Type B pancreatic cell (in vitro differentiated cells): ENCODE measurements at places on chromosomes 7 and 10. TPM values are rescaled to one million over a fixed set of nuclear protein-coding genes. Genes with fewer than 3 reads are reported as not detected.
A peak's percentile ranks its signal among the peaks of the same experiment; 100 is the strongest.

DNA sequence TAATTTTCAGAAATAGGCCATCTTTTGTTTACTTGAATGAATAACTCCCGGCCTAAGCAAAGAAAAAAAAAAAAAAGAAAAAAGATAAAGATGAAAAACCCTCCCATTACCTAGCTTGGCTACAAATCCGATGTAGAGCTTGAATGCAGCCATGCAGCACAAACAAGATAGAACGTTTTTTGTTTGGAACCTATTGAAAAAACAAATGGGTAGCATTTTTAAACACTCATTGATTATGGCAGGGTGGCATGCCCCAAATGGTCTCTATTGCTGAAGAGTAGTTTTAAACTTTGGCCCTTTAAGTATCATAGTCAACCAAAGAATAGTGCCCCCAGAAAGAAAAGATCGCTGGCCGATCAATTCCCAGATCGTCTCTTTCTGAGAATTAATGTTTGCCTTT is 84.4 kb downstream of the VTI1A start:
- no peak for DNase-seq

DNA sequence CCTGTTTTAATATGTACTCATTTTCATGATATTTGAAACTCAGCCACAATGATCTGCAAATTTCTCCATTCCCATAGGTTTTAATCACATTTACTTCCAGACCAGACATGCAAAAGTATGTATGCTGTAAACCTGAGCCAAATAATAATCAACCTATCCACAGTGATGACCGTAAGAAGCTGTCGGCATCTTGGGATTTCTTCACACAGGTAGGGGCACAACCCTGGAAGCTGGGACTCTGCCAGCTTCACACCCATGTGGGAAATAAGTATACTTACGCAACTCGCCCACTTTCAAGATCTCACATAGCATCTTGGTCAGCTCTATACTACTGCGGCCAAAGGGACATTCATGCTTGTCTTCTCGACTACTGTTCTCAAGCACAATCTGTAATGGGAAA is 352.3 kb downstream of the ELMO1 start:
- no peak for DNase-seq

- no peak for DNase-seq
These were observed 117.7 kb downstream of the APBB1IP start for GRCh38 chr10:26555719-26556368.

BAIAP2L1 gene
- 28.0 and 43.7 TPM in 2 replicates for total RNA-seq

DNA sequence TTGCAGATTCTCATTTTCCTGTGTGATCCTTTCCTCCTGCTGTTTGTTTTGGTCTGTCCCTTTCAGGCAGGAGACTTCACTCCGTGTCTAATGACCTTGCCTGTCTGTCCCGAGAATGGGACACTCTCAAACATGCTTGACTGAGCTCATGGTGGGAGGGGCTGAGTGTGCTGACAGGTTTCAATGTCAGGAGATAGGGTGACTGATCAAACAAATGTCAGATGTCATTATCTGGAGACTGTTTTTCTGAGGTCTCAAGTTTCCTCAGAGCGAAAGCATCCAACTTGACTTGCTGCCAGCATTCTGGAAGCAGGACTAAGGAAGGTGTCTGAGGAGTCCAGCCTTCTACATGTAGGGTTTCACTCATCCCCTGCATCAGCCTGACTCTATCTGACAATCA is 228.8 kb upstream of the KIAA1217 start:
- DNase-seq: no peak

DNA sequence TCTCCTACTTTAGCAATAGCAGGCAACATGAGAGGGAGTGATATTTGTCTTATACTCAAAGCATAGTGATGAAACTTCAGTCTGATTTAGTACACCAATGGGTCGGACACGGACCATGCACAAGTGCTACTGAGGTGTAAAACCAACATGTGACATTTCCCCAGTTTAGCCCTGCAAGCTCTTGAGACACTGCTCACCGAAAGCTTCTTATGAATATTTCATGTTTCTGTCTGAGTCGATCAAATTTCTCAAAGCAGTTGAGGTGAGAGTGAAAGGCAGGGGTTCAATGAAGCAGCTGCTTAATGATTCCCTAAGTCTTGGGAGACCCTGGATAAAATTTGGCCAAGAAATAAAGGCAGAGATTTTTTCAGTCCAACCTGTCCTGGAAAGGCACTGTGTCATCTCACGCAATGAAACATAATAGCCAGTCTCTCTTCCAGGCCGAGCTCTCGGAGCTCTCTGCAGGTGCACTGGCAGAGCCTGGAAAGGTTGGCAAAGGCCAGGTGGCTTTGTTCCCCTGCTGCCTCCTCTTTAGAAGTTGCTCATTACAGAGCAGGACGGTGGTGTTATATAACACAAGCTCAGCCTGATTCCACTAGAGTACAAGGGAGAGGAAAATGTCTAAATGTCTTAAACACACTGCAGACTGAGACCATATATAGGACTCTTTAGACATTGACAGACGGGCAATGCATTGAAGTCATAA is 33.9 kb upstream of the XPNPEP1 start:
- DNase-seq: no peak

LYZL2 gene
- not detected in 2 replicates for total RNA-seq

ANKRD61 gene
- total RNA-seq: 0.31 TPM in 1 of 2 replicates, not detected in the other

- no peak for DNase-seq
These were observed 57.4 kb downstream of the NEUROG3 start for GRCh38 chr10:69515699-69516259.

GRCh38 chr10:61733358-61733940 is 70.7 kb downstream of the CABCOCO1 start:
- DNase-seq: no peak

GRCh38 chr7:74309181-74309580 is 20.0 kb downstream of the CLIP2 start:
- no peak for DNase-seq

ZNF12 gene
- 28.3 and 30.9 TPM in 2 replicates for total RNA-seq

- DNase-seq: no peak
These were observed 100.6 kb downstream of the GRB10 start for GRCh38 chr7:50682079-50682478.

GRCh38 chr10:44261710-44262455 is 123.0 kb downstream of the CXCL12 start:
- DNase-seq: no peak

DNA sequence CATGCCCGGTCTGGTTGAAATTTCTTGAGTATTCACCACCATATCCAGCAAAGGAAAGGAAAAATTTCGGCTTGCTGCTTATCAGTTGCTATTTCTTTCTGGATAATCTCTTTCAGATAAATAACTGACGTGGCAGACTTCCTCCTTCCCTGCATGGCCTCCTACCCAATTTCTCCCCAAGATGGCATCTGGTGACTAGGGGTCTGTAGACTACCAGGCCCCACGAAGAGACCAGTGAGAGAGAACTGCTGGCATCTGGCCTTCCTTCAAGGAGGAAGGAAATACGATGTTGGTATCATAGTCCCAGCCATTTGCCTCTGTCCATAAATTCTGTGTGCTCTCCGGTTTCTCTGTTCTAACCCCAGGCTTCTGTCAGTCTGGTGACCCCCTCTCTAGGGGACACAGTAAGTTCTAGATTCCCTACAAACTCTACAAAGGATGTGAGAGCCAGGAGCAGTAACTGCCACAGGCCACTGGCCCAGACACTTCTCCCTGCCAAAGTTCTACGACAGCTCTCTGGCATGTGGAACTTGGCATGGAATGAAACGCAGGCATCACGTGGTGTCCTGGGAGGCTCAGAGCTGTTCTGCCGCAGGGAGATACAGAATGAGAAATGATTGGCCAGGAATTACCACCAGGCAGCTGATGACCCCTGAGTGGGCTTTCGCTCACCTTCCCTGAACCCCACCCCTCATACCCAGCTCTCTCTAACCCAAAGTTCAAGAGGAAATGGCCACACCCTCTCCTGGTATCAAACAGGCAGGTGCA is 30.0 kb upstream of the MSRB2 start:
- no peak for DNase-seq

FAM180A gene
- total RNA-seq: 0.14 TPM in 1 of 2 replicates, not detected in the other

- no peak for DNase-seq
These were observed 84.0 kb downstream of the ORC5 start for GRCh38 chr7:104123786-104124185.

DNA sequence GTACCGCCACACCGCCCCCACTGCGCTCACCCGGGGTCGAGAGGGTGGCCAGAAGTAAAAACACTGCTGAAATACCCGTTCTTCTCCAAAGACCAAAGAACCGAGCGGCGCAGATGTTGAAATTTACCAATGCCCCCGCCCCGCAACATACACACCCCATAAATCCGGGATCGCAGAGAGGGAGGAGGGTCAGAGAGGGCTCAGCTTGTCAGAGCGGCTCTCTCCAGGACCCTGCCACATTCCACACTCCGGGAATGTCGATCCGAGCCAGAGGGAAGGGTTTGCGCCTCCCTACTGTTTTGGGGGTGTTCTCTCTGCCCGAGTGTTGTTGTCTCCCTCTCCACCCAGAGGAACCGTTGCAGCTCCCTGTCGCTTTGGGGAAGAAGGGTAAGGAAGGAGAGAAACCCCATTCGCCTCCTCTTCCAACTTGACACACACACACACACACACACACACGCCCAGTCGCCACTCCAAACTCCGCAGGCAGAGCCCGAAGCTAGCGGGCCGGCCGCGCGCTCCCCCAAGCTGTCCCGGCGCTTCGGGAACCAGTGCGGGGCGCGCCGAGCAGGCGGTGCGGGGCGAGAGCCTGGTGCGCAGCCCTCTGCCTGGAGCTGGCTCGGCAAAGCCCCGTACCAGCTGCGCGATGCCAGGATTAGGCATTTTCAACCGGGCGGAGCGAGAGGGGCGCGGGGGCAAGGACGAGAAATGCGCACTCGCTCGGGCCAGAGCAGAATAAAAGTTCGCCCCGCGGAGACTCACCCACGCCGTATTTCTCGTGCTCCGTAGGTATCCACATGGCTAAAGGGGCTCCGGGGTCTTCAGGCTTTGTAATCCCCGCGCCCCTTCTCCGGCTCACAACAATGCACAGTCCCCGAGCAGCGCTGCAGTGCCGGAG is 609 bp downstream of the DOCK4 start:
- DNase-seq: peak; percentile 75

HOGA1 gene
- total RNA-seq: 0.57 and 2.1 TPM in 2 replicates

GRCh38 chr7:88095-88926 is 104.1 kb upstream of the FAM20C start:
- DNase-seq: no peak

DLX5 gene
- 21.0 and 37.9 TPM in 2 replicates for total RNA-seq

SPOCK2 gene
- 13.8 TPM in 2 replicates for total RNA-seq

GOLGA7B gene
- total RNA-seq: 0.41 and 0.52 TPM in 2 replicates

IGFBP3 gene
- 336 and 1,244 TPM in 2 replicates for total RNA-seq

- no peak for DNase-seq
These were observed 101.6 kb downstream of the PRTFDC1 start for GRCh38 chr10:24850727-24851296.

NKX1-2 gene
- 0.29 and 0.48 TPM in 2 replicates for total RNA-seq

GRCh38 chr7:85765698-85766298 is 578.9 kb upstream of the SEMA3D start:
- no peak for DNase-seq

DNA sequence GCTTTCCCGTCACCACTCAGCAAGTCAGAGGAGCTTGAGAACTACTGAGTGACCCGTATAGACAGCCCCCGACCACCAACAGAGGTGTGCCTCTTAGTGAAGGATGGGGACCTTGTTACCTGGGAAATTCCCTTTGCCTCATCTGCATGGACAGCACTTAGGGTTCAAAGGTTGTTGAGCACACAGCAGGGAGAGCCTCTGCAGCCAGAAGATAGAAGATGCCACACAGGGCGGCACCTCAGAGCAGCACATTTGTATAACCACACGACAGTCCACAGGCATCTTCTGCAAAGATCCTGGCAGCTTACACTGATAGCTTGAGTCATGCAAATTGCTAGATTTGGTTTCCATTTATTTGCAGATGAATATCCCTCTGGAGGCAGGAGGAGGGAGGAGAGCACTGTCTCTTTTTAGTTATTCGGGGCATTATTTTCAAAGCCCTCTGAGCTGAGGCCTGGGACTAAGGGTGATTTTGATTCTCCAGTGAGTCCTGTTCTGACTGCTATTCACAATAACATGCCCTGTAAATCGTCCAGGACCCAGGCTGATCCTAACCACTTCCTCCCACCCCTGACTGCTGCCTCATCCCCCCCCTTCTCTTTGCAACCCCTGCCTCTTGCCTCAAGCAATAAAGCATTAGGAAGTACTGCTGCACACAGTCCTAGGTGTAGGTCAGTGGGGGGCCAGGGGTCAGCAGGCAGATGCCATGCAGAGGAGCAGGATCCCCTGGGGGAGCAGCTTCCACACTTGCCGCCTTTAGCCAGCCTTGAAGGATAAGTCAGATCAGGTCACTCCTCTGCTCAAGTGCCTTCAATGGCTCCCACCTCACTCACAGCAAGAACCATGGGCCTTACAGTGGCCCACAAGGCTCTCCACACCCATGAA is 24.6 kb upstream of the INMT start:
- no peak for DNase-seq

NODAL gene
- total RNA-seq: not detected in 2 replicates

DNA sequence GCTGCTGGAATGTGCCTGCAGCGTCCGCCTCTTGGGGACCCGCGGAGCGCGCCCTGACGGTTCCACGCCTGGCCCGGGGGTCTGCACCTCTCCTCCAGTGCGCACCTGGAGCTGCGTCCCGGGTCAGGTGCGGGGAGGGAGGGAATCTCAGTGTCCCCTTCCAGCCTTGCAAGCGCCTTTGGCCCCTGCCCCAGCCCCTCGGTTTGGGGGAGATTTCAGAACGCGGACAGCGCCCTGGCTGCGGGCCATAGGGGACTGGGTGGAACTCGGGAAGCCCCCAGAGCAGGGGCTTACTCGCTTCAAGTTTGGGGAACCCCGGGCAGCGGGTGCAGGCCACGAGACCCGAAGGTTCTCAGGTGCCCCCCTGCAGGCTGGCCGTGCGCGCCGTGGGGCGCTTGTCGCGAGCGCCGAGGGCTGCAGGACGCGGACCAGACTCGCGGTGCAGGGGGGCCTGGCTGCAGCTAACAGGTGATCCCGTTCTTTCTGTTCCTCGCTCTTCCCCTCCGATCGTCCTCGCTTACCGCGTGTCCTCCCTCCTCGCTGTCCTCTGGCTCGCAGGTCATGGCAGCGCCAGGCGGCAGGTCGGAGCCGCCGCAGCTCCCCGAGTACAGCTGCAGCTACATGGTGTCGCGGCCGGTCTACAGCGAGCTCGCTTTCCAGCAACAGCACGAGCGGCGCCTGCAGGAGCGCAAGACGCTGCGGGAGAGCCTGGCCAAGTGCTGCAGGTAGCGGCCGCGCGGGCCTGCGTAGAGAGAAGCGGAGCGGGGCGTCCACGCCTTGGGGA is 645 bp downstream of the SLC26A4 start:
- no peak for DNase-seq

DNA sequence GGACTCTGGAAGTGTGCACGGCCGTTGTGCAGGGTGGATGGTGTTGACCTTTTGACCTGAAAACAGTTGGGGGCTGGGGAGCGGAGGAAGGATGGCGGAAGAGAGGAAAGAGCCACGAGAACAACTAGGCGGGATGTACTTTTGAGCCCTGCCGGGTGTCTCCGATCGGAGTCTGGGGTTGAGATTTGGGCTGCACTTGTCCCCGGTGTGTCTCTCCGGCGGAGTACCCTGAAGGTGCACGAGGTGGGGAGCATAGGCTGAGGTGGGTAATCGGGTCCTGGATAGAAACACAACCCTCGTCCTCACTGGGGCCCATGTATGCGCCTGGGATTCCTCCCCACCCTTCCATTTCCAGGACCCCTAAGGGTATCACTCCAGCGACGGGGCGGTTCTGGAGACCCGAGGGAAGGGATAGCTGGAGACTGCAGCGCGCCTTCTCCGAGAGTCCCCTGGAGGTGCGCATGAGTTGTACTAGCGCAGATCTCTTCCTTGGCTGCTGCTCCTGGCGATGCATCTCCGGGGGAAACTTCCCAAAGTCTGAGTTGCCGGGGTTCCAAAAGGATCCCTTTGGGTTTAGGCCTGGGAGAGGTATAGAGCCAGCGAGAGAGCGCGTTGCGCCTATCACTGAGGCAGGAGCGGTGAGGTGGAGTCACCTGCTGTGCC is 4.6 kb upstream of the HMX2 start:
- no peak for DNase-seq
